Dermis microvascular lymphatic vessel endothelial cell (primary cell): ENCODE measurements at places on chromosomes 4 and X. TPM values are rescaled to one million over a fixed set of nuclear protein-coding genes. Genes with fewer than 3 reads are reported as not detected.

Gene C4orf36
- 0.38 and 0.39 TPM in 2 replicates for total RNA-seq

Gene TLR10
- not detected in 2 replicates for total RNA-seq

Gene MAGEA6
- not detected in 2 replicates for total RNA-seq

Gene CPLX1
- under 0.01 TPM in 1 of 2 replicates, not detected in the other for total RNA-seq

Gene FOXR2
- total RNA-seq = not detected in 2 replicates

Gene WAS
- 0.25 TPM in 1 of 2 replicates, not detected in the other for total RNA-seq

Gene ASB12
- under 0.01 TPM in 1 of 2 replicates, not detected in the other for total RNA-seq

Gene SPANXB1
- not detected in 2 replicates for total RNA-seq

Gene GLA
- total RNA-seq = 23.3 and 24.4 TPM in 2 replicates

Gene SPANXA1
- not detected in 2 replicates for total RNA-seq
